ENCODE measurements at places on chromosomes 13 and 19. TPM values are rescaled to one million over a fixed set of nuclear protein-coding genes. Genes with fewer than 3 reads are reported as not detected.

NTF4 gene
- total RNA-seq: 20.6 TPM

- peak; percentile 69 for DNase-seq
Measured at GRCh38 chr19:17751103-17751911, at the start of gene FCHO1. Gene FCHO1, plus strand, starts transcription at chr19:17751477. Its CDS starts 3,688 bp downstream, at chr19:17755165.

NKG7 gene
- 1.7 TPM for total RNA-seq

GRCh38 chr19:10126213-10126639, 6.5 kb upstream of the EIF3G start:
- no peak for DNase-seq

CACNG7 gene
- total RNA-seq: not detected

GRCh38 chr13:44271915-44272341, 101.7 kb upstream of the SERP2 start:
- no peak for DNase-seq

IGSF23 gene
- not detected for total RNA-seq

DNA sequence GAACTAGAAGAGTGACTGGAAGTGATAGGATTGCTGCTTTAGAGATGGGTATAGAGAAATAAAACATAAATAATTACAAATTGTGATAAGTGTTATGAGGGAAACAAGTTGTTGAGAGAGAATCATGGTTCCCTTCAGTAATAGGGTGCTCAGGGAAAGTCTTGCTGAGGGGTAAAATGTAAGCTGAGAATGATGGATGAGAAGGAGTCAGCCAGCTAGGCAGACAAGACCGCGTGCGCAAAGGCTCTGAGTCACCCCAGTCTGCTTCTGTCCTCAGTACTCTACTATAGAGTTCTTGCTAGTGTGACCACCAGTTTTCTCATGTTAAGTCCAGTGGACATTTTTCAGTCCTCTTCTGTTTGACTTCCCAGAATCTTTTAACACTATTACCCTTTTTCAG, 39.5 kb downstream of the PCCA start:
- no peak for DNase-seq

ZNF865 gene
- total RNA-seq: 13.6 TPM

CFD gene
- total RNA-seq: 139 TPM

DNA sequence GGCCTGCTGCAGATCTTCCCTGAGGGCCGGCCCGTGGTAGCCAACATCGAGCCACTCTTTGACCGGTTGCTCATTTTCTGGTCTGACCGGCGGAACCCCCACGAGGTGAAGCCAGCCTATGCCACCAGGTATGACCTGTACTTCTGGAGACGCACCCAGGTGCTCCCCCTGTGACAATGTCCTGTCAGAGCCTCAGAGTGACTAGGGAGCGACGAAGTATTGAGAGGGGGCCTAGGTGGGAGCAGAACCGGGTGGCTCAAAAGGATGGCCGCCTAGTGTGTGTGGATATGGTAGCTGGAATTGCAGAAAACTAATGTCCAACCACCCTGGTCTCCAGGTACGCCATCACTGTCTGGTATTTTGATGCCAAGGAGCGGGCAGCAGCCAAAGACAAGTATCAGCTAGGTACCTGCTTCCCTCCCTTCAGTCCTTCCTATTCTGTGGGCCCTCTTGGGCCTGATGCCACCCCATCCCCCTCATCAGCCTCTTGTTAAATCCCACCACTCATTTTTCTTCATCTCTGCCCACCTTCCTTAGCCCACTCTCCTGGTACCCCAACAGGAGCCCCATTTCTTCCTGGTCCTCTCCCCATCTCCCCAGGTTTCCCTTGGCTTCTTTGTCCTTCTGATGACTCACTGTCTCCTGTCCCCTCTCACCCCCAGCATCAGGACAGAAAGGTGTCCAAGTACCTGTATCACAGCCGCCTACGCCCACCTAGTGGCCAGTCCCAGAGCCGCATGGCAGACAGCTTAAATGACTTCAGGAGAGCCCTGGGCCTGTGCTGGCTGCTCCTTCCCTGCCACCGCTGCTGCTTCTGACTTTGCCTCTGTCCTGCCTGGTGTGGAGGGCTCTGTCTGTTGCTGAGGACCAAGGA, 8.4 kb downstream of the EGLN2 start:
- no peak for DNase-seq

DNA sequence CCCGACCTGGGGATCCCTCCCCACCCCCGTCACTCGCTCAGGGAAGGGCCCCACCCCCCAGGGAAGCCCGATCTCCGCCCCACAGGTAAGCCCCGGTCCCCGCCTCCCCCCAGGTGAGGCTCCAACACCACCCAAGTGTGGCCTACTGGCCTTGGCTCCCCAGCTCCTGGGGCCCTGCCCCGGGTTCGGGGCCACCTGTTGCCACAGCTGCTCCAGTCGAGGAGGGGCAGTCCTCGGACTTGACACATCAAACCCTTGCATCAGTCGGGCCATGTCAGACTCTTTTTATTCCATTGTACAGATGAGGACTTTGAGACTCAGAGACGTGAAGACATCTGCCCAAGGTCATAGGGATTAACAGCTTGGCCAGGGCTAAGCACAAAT, 512 bp downstream of the CC2D1A start:
- DNase-seq: no peak

DNA sequence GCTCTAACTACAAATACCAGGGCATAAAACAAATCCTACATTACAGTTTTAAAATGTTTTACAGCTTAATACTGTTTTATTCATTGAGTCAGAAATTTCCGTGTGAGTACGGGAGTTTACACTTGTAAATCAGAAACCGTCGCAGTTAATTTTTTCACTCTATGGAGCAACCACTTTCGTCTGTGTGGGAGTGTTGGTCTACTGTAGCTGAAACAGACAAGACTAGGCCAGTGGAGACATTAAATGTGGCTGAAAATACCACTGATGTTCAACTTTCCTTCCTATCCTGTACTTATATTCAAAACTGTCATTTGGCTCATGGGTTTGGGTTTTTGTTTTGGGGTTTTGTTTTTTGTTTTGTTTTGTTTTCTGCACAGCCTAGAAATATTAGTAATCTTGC, 268.7 kb downstream of the DCT start:
- DNase-seq: no peak

DNA sequence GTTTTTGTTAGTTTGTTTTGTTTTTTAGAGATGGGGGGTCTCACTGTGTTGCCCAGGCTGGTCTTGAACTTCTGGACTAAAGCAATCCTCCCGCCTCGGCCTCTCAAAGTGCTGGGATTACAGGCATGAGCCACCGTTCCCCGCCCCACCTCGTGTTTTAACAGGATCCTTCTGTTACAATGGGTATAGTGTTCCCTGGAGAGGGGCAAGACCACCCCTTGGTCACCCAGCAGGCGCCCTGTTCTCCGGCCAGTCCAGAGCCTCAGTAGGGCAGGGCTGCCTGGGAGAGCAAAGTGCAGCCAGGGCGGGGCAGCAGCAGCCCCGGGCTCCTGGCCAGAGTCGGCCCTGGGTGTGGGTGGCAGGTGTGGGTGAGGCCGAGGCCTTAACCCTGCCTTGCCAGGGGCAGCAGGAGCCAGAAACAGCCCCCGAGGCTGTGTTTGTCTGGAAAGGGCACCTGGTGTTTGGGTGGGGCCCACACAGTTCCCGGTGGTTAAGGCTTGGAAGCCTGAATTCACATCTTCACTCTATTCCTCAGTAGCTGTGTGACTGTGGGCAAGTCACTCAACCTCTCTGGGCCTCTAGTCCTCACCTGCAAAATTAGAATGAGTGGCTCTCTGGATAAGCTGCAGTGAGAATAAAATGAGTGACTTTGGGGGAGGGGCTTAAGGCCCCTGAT, 7.2 kb downstream of the VASP start:
- DNase-seq: no peak

DNA sequence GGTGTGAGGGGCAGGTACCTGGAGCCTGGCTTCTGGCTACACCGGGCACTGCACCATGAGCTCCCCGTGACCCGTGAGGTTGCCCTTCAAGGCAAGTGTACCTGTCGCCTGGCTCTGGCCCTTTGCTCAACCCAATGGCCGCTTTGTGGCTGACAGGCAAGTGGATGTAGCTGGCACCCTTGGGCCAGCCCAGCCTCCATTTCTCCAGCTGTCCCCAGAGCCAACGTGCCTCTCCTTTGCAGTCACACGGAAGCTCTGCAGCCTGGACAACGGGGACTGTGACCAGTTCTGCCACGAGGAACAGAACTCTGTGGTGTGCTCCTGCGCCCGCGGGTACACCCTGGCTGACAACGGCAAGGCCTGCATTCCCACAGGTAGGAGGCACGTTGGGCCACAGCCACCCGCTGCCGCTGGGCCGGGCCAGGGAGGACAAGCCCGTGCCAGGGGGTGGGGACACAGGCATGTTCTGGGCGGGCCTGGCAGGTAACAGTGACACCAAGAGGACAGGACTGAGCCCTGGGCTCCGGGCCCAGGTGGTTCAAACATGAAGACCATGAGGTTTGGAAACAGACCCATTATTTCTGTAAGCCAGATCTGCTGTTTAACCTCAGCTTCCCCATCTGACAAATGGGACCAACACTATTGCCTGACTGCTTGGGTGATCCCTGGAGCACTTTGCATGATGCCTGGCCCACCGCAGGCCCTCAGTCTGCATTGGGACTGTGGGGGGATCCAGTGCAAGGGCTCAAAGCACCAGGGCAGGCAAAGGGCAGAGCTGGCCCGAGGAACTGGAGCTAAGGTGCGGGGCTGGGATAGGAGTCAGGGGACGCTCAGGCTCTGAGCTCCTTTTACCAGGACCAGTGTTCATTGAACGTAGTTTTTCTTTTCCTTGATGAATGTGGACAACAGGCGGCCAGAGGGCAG, 17.5 kb upstream of the PROZ start:
- peak; percentile 43 for DNase-seq

FAM83E gene
- 12.7 TPM for total RNA-seq

- no peak for DNase-seq
Measured at GRCh38 chr19:17281391-17282304, at the start of gene ANKLE1. Gene ANKLE1, plus strand, starts transcription at chr19:17281901. Its CDS starts 20 bp downstream, at chr19:17281921.

DNA sequence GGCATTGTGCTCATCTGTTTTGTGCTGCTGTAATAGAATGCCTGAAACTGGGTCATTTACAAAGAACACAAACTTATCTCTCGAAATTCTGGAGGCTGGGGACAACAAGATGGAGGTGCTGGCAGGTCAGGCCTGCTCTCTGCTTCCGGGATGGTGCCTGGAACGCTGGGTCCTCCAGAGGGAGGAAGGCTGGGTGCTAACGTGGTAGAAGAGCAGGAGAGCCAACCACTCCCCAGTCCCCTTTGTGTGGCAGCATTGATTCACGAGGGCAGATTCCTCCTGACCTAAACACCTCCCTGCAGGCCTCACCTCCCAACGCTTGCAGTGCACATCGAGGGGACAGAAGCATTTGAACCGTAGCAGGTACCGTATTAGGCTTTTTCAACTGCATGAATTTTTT, 34.1 kb upstream of the TFDP1 start:
- peak; percentile 27 for DNase-seq

DNA sequence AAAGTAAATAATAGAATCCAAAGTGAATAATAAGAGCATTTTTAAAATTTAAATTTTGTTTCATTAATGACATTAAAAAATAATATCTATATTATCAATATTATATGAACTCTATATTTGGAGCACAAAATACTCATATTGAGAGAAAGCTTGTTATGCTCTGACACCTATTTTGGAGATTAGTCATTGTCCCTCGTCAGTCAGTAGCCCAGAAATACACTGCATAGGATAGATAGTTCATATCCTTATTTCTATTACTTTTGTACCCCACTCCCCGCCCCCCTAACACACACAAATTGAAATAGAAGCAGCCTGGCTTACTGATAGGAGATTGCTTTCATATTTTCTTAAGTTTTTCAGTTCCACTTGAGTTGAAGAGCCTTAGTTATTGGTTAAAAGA, 652.8 kb downstream of the PCDH9 start:
- no peak for DNase-seq

- DNase-seq: no peak
Measured at GRCh38 chr13:51552027-51552426, 32.2 kb upstream of the WDFY2 start.

GRCh38 chr19:40805258-40805868, 6.4 kb downstream of the EGLN2 start:
- no peak for DNase-seq

DNA sequence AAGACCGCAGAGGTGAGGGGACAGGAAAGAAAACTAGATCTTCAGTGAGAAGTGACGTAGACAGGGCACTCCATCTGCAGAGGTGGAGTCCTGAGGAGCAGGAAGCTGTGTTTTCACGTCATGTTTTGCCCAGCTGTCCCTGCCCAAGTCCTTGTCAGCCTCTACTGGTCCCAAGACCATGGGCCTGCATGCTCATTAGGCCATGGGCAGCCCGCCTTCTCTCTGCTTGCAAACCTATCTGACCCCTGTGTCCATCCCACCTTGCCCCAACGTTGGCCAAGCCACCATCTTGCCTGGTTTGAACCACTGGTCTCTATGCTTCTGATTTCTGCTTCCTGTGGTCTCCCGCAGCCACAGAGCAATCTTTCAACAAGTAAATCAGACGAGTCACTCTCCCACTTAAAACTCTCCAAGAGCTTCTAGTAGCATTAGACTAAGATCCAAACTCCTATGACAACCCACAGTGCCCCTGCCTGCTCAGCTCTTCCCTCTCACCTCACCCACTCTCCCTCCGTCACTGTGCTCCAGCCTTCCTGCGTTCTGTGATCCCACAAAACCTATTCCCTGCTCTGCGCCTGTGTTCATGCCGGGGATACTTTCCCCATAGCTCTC, 18.6 kb upstream of the CCNE1 start:
- no peak for DNase-seq

- DNase-seq: peak; percentile 39
Measured at GRCh38 chr13:27018344-27018861, 153.2 kb downstream of the USP12 start.

DNA sequence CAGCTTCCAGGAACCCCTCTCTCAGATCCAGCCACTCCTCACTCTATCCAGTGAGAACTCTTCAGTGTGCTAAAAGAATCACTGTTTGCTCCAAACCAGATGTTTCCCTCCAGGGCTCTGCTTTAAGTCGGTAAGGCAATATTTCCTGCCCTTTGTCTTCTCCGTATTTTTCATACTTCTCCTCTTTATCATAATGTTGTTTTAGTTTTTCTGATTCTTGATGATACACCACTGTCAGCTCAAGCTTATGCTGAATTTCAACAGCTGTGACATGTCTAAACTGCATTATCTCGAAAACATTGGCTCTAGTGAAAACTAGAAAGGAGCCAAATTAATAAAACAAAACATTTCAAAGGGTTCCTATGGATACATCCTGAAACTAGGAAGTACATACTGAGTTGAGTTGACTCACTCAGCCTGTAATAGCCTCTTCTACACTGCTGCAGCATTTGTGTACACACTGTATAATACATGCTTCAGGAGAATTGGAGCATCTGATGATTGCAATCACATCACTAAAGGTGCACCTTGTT, 39.8 kb downstream of the GPR180 start:
- no peak for DNase-seq

DNA sequence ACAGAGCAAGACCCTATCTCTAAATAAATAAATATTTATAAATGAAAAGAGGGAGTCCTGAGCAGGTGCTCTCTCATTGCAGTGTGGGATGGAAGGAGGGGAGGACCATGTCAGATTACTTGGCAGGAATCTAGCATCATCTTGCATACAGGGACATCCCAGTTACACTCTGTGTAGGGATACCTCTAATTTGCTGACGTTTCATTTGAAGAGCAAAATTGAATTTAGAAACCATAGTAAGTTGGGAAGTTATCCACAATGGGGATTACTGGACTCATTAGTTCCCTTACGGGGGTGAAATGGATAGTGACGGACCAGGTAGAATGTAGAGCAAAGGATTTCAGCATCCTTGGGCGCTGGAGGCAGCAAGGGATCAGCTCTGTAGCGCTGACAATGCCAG, 52.1 kb downstream of the ARHGEF18 start:
- no peak for DNase-seq

IL11 gene
- total RNA-seq: not detected

Data from ureter (tissue), 1 donor.